Upper lobe of left lung (tissue), 6 donors: ENCODE measurements at places on chromosomes 1 and 21. TPM values are rescaled to one million over a fixed set of nuclear protein-coding genes. Genes with fewer than 3 reads are reported as not detected.

GRCh38 chr1:109923946-109924275 lies 13.3 kb downstream of the CSF1 start:
- H3K27ac ChIP-seq = no peak overlapping the region
- no peaks in the 10 kb centered on the region for H3K27me3 ChIP-seq
- DNase-seq = no peak
- no peak overlapping the region for H3K4me3 ChIP-seq
- peaks cover 76% of the 10 kb centered on the region for H3K36me3 ChIP-seq

DNA sequence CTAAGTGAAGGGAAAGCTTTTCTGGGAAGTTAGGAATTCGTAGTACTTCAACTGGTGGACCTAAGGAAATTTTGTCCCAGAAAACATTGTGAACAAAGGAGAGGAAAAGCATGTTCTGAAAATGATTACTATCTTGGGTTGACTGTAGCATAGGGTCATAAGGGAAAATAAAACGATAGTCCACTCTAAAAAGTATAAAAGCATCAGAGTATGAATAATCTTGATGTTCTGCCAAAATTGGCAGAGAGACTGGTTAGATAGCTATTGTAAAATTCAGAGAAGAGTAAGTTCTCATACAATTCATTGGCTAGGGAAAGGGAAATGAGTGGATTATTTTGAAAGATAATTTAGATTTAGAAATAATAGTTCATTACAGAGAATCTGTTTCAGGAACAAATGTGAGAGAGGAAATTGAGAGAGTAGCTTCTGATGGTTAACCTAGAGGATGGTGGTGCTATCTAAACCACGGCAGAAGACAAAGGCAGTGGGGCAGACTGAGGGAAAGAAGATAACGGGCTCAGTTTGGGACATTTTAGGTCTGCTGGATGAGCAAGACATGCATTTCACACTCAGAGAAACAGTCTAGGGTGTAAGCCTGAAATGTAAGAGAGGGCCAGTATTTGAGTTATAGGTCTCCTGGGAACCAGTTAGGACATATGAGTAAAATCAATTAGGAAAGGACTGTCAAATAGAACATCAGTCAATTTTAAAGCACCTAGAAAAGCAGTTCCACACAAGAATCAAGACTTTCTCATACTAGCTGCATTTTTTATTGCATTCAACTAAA lies 799.3 kb upstream of the CXADR start:
- H3K27ac ChIP-seq = no peak overlapping the region
- no peaks in the 10 kb centered on the region for H3K27me3 ChIP-seq
- H3K4me3 ChIP-seq = no peak overlapping the region
- no peak for DNase-seq

HES3 gene
- total RNA-seq = not detected

DNA sequence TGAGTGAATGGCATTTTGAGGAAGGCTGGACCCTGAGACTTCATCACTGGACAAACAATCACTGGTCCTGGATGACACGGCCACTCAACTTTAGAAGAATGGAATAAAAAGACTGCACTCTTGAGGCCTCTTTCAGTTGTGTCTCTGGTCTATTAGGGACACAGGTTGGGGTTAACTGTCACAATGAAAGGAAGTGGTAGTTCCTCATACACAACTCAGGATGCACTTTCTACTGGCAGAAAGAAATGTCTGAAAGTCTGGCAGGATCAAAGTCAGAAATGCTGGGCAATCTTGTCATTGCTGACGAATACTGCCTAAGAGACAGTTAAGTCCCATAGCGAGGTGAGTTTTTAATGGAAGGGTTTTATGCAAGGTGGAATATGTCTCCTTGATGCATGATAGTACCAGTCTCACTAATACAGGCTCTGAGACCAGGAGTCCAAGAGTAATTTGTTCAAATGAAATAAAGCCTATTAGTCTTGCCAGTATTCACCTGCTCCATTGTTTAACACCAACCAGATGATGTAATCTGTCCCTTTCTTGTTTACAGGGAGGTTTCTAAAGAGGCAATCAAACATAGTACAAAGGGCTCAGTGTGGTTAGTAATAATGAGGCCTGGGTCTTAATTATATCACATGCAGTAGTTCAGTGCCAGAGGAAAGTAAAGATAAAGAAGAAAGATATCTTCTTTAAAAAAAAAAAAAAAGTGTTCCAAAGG lies 11.2 kb upstream of the RRP15 start:
- no peaks in the 10 kb centered on the region for H3K4me1 ChIP-seq
- H3K36me3 ChIP-seq = no peaks in the 10 kb centered on the region
- no peak overlapping the region for H3K4me3 ChIP-seq

GRCh38 chr1:232066521-232066920 lies 439.9 kb downstream of the DISC1 start:
- H3K27ac ChIP-seq = no peak overlapping the region
- H3K27me3 ChIP-seq = no peaks in the 10 kb centered on the region
- H3K4me1 ChIP-seq = no peaks in the 10 kb centered on the region
- H3K4me3 ChIP-seq = no peak overlapping the region
- DNase-seq = no peak

GRCh38 chr1:175090780-175091179 lies 23.1 kb downstream of the TNN start:
- no peaks in the 10 kb centered on the region for H3K36me3 ChIP-seq
- no peak overlapping the region for H3K27ac ChIP-seq
- H3K4me1 ChIP-seq = no peaks in the 10 kb centered on the region
- no peak overlapping the region for H3K4me3 ChIP-seq

DNA sequence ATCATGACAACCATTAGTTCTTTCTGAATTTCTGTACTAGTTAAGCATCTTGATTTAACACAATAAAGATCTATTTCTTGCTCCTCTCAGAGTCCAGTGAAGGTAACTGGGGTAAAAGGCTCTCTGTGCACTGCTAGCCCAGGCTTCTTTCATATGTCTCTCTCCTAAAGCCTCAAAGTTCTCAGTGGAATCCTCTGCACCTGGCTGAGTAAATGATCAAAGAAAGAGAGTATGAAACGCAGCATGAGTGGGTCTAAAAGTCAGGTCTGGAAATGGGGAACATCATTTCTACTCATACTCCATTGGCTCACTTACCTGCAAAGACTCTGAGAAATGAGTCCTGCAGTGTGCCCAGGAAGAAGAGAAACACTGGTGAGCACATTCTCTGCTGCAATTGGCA lies 418.5 kb downstream of the PTPRC start:
- no peak for DNase-seq
- no peaks in the 10 kb centered on the region for H3K4me1 ChIP-seq

DNA sequence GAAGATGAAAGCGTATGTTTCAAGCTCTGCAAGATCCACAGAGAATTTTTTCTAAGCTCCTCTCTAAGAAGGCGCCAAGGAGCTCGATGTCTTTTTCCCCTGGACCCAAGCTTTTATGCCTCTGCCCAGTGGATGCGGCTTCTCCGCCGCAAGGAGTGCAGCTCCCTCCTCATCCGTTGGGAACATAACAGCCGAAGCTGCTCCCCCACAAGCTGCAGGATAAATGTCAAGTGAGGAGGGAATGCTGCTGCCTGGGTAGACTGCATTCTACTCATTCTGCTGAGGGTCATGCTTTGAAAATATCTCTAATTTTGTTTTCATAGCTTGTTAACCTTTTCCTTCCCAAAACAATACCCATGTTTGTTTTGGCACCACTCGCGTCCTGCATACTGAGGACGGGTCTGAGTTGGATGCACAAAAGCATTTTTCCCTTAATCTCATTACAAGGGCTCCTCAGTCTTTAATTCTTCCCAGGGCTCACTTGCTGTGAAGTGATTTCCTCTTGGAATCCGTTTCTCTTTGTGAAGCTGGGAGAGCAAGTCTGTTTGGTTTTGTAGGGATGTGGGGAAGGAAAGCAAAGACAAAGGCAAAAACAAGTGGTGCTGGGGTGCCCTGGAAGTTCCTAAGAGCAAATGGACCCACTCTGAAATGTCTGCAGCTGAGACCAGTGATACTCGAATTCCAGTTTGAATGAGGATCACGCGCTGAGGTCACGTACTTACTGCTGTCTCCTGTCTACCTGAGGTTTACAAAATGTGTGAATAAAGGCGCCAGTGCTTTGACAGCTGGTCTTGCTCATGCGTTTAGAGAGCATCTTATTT lies 134.0 kb upstream of the IRF2BP2 start:
- H3K27me3 ChIP-seq = no peaks in the 10 kb centered on the region
- H3K4me1 ChIP-seq = peaks cover 7% of the 10 kb centered on the region
- no peak overlapping the region for H3K27ac ChIP-seq
- H3K4me3 ChIP-seq = no peak overlapping the region
- no peak for DNase-seq
- no peaks in the 10 kb centered on the region for H3K36me3 ChIP-seq

GRCh38 chr21:45931397-45931969 lies 50.1 kb upstream of the COL6A1 start:
- no peaks in the 10 kb centered on the region for H3K4me1 ChIP-seq
- H3K27me3 ChIP-seq = no peaks in the 10 kb centered on the region
- no peak overlapping the region for H3K27ac ChIP-seq

GRCh38 chr1:19654386-19654785 lies 10.3 kb downstream of the NBL1 start:
- H3K4me3 ChIP-seq = no peak overlapping the region
- H3K27me3 ChIP-seq = no peaks in the 10 kb centered on the region
- DNase-seq = peak; percentile 56
- H3K4me1 ChIP-seq = peaks cover 26% of the 10 kb centered on the region
- no peak overlapping the region for H3K27ac ChIP-seq

MOB3C gene
- 33.3 TPM for total RNA-seq

TRIM45 gene
- 1.9 TPM for total RNA-seq

GRCh38 chr1:49183489-49183888 lies 406.8 kb upstream of the BEND5 start:
- H3K27ac ChIP-seq = no peak overlapping the region
- H3K4me1 ChIP-seq = no peaks in the 10 kb centered on the region
- no peak overlapping the region for H3K4me3 ChIP-seq
- DNase-seq = no peak
- H3K27me3 ChIP-seq = no peaks in the 10 kb centered on the region
- no peaks in the 10 kb centered on the region for H3K36me3 ChIP-seq

GRCh38 chr1:84090447-84091245 lies 53.4 kb upstream of the PRKACB start:
- H3K4me1 ChIP-seq = no peaks in the 10 kb centered on the region
- no peak overlapping the region for H3K4me3 ChIP-seq
- no peaks in the 10 kb centered on the region for H3K27me3 ChIP-seq
- no peak for DNase-seq

DNA sequence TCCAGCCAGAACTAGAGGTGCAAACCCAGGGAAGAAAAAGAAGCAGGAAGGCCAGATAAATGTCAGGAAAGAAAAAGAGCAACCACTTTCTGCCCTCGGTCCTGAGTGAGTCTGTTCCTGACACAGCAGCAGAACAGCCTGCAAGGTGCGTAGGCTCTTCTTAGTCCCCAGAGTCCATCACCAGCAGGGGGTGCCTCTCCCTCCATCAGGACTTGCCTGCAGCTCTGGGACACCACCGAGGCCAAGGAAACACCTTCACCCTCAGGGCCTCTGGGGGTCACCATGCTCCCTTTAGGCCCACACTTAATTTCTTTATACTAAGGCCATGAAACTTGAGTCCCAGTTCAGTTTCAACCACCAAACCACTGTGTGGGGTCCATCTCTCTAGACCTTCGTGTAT lies 43.7 kb upstream of the NFASC start:
- no peak overlapping the region for H3K4me3 ChIP-seq
- no peaks in the 10 kb centered on the region for H3K36me3 ChIP-seq
- no peaks in the 10 kb centered on the region for H3K4me1 ChIP-seq
- H3K27ac ChIP-seq = no peak overlapping the region
- H3K27me3 ChIP-seq = no peaks in the 10 kb centered on the region

GRCh38 chr1:202852163-202852904 lies 36.6 kb downstream of the RABIF start:
- H3K36me3 ChIP-seq = no peaks in the 10 kb centered on the region
- H3K4me3 ChIP-seq = no peak overlapping the region
- H3K4me1 ChIP-seq = no peaks in the 10 kb centered on the region
- H3K27me3 ChIP-seq = no peaks in the 10 kb centered on the region
- no peak overlapping the region for H3K27ac ChIP-seq

CNKSR1 gene
- total RNA-seq = 42.7 TPM

PAQR6 gene
- 2.1 TPM for total RNA-seq

GNB1 gene
- 126 TPM for total RNA-seq

MRPL55 gene
- 61.7 TPM for total RNA-seq

DNA sequence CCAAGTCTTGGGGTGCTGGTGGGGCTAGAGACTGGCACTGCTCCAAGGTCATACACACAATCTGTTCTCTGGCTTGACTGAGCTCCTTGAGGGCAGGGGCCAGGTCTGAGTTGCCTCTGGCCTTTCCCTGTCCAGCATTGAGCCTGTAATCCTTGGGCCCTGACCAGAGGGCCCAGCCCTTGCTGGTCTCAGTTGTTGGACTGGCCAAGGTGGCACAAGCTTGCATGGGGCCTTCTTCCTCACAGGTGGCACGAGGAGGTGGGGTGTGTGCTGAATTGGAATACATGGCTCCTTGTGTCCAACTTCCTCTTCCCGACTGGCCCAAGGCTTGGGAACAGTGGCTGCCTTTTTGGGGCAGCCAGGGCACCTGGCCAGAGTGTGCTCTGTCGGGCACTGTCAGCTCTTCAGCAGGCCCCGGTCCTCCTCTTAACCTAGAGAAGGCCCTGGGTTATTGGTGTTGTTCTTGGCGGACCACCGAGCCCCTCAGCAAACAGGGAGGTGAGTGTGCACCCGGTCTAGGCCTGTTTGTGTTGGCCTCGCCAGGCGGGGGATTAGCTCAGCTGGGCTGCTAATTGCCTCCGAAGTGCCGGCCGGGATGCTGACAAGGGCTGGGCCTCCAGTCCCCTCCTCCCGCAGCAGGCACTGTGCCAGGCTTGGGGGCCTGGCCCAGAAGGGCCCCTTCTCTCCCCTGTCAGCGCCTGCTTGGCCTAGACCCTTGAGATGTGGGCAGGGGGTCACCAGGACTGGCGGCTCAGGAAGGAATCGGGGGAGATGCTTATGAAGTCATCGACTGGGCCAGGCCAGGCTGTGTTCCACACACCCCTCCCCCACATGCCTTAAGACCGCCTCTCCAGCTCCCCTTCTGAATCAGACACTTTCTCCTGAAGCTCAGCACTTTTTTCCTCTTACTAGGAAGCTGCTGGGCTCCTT lies 28.5 kb downstream of the WNT4 start:
- no peak overlapping the region for H3K4me3 ChIP-seq
- H3K36me3 ChIP-seq = peaks cover 56% of the 10 kb centered on the region
- H3K27me3 ChIP-seq = no peaks in the 10 kb centered on the region
- no peak overlapping the region for H3K27ac ChIP-seq
- peak; percentile 69 for DNase-seq

SPATA46 gene
- not detected for total RNA-seq

SMCP gene
- total RNA-seq = not detected
